Left kidney (tissue), 8 donors: ENCODE measurements at places on chromosomes 11 and 22. TPM values are rescaled to one million over a fixed set of nuclear protein-coding genes. Genes with fewer than 3 reads are reported as not detected.

DNA sequence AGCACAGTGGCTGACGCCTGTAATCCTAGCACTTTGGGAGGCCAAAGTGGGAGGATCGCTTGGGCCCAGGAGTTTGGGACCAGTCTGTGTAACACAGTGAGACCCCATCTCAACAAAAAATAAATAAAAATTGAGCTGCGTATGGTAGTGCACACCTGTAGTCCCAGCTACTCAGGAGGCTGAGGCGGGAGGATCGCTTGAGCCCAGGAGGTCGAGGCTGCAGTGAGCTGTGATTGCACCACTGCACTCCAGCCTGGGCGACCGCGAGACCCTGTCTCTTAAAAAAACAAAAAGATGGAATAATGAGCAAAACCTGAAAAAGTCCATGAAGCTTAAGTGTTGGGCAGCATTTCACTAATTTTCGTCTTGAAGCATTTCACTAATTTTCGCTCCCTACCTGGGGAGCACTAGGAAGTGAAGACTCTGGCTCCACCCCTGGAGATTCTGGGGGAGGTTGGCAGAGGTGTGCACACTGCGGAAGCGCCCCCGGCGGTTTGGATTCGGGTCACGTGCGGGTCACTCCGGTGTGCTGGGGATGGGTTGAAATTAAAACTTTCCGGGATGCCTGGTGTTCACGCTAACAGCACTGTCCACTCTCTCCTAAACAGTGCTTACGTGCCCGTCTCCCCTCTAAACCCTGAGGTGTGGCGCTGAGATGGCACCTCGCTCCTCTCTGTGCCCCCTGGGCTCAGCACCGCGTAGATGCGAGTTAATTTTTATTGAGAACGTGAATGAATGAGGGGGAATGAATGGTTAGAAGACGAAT is 906 bp upstream of the NAA40 start:
- DNase-seq, result no peak

DNA sequence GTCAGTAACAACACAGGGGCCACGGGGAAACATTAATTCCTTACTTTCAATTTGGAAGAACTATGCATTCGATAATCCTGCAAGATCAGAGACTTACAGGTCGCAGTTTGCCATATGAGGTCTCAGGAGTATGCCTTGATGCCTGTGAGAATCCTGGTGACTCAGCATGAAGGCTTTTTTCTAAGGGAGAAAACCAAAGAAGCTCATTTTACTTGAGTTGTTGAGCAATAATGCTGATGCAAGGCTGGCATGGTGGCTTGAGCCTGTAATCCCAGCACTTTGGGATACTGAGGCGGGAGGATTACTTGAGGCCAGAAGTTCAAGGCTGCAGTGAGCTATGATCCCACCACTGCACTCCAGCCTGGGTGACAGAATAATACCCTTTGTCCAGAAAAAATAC is 26.6 kb downstream of the ATG16L2 start:
- DNase-seq, result no peak

DNA sequence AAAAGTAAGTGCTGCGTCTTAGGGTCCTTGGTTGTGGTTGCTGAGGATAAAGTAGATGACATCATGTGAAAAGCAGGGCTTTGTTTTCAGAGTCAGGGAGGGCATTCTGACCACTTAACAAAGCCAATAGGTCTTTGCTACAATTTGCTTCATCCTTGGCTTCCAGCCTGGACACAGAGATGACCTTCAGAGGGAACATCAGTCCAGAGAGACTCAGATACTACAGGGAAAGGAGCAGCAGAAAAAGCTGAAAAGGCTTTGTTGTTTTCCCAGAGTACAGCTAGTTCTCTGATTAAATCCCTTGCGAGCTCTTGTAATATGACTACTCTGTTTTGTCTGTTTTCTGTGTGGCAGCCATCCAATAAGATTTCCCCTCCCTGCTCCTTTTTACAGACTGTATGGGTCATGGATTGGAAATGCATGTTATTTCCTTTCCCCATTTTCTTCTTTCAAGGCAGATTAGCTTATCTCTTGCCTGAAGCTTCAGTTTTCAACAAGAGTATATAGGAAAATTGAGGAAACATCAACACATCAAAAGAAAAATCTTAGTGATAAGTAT is 31.9 kb downstream of the ATG13 start:
- peak; percentile 26 for DNase-seq

DNA sequence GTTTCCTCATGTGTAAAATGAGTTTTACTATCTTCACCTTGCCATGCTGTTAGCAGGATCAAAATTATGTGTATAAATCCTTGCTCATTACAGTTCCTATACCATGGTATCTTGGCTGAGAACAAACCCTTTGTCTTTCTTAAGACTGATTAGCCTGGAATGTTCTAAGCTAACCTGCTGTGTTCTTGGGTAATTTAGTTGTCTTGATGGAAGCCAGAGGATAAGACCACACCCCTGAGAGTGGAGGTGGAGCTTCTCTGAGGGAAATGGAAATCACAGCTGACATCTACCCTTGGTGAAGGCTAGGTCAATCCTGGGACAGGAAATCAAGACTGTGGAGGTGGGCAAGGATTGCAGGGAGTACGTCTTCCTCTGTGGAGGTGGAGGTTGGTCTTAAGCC is 206.1 kb upstream of the ARHGAP20 start:
- DNase-seq, result no peak

DNA sequence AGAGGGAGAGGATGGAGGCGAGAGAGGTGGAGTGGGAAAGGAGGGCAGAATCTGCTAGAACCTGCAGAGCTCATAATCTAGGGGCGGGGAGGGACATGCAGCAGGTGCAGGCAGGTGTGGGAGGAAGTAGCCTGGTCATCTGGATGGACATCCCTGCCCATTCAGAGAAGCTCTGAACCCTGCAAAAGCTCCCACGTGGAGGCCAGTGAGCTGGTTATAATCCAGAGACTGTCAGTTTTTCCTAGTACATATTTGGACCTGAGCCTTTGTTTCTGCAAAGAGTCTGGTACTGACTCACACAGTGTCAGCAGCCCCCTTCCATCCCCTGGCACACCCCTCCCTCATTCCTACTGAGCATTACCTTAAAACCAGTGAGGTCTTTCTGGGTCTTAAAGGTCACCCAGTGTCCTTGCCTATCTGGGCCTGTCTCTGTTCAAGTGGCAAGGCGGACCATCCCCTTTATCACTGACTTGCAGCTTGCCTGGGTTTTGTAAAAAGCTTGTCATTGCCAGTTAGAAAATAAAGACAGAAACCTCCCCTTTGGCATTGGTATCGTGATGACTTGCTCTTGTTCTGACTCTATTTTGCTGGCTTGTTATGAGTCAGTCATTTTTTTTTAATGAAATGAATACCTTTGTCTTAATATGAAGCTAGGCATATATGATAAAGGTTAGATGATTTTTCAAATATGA is 26.1 kb downstream of the PTPRJ start:
- DNase-seq, result no peak

- no peak for DNase-seq
These were observed 65.1 kb upstream of the RASD2 start for GRCh38 chr22:35475545-35475944.

DNA sequence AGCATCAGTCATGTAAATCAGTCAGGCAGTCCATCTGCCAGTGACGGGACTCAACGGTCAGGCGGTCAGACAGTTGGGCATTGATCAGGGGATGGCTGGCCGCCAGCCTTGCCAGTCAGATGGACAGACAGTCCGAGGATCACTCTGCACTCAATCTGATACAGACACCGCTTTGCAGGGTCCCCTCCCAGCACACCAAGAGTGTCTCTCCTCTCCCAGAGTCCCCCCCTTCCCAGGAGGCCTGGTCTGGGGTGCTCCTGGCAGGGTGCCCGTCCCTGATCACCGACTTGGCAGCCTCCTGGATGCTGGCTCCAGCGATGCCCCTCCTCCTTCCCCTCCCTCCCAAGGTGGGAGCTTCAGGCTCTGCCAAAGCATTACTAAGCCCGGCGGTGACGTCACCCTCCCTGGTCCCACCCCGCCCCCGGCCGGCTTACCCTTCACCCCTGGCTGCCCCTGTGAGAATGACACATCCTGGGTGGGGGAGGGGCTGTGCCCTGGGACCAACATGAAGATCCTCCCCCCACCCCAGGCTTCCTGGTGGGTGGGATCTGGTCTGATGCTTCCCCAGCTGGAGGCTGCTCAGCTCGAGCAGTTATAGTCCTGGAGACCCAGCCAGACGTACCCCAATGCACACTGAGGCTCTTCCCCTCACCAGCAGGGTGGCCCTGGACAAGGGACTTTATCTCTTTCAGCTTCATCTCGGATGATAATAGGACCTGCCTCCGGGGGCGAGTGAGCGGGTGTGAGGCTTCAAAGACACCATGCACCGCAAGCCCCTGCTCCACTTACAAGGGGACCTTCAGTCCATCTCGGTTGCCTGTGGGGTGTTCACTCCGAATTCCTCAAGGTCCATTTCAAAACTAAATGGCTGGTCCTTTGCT is 69.2 kb downstream of the CD82 start:
- DNase-seq, result peak; percentile 86

GRCh38 chr22:26624803-26625202 is 3.0 kb downstream of the CRYBA4 start:
- DNase-seq, result no peak

DNA sequence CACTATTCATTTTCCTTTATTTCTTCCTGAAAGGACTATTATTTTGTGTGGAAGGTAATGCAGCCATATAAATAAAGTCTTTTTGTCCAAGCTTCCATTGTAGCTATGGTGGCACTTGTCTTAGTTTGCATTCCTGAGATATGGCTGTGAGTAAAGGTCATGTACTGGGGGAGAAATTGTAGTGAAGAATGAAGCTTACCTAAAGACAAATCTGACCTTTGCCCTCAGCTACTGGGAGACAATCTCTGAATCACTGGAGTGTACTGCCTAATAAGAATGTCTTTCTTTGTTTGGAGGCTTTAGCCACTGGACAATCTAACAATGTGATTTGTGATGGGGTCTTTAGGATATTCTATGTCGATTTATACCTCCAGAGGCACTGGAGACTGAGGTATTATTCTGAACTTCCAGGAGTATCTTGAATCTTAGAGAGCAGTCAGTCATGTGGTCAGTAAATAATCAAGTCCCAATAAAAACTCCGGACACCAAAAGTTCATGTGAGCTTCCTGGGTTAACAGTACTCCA is 39.7 kb upstream of the OR5AK2 start:
- DNase-seq, result no peak

Gene SCGB1D2
- 0.80 TPM for polyA plus RNA-seq

Gene FJX1
- 15.0 TPM for polyA plus RNA-seq

Gene FIBIN
- polyA plus RNA-seq, result 17.9 TPM

Gene TRMU
- polyA plus RNA-seq, result 59.6 TPM

Gene ZP1
- 0.30 TPM for polyA plus RNA-seq

Gene CHADL
- 2.7 TPM for polyA plus RNA-seq

Gene SLC16A8
- polyA plus RNA-seq, result 1.6 TPM

Gene HORMAD2
- polyA plus RNA-seq, result not detected
